Muscle of leg (tissue), 16 donors: ENCODE measurements at places on chromosomes 12 and 14.
A peak's percentile ranks its signal among the peaks of the same experiment; 100 is the strongest.

GRCh38 chr14:50542941-50543418, 10.6 kb upstream of the MAP4K5 start:
- no peak overlapping the region for H3K4me3 ChIP-seq
- H3K4me1 ChIP-seq = no peaks in the 10 kb centered on the region
- DNase-seq = peak; percentile 46
- H3K27ac ChIP-seq = no peak overlapping the region
- no peaks in the 10 kb centered on the region for H3K27me3 ChIP-seq

GRCh38 chr12:103930787-103931735, 851 bp downstream of the HSP90B1 start:
- peak; percentile 67 for DNase-seq
- peak overlapping the region; percentile 72 for H3K4me3 ChIP-seq
- H3K4me1 ChIP-seq = peaks cover 9% of the 10 kb centered on the region
- H3K36me3 ChIP-seq = peaks cover 28% of the 10 kb centered on the region

DNA sequence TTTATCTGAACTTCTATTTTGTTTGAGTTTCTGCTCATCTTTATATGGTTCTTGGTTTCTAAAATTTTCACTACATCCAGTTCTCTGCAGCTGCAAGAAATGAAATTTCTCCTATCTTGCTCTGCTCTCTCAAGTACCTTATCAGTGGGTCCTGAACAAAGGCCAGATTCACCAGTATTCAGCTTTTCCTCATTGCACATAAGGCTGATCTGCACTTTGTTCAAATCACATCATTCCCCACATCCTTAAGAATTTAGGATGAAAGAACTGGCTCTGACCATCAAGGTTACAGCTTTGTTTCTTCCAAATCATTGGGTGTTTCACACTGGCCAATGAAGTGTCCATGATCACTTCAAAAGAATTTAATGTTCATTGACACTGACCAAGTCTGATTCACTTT, 211.4 kb downstream of the GRIN2B start:
- no peak overlapping the region for H3K27ac ChIP-seq
- no peaks in the 10 kb centered on the region for H3K36me3 ChIP-seq
- H3K4me3 ChIP-seq = no peak overlapping the region
- no peak for DNase-seq
- no peaks in the 10 kb centered on the region for H3K4me1 ChIP-seq

DNA sequence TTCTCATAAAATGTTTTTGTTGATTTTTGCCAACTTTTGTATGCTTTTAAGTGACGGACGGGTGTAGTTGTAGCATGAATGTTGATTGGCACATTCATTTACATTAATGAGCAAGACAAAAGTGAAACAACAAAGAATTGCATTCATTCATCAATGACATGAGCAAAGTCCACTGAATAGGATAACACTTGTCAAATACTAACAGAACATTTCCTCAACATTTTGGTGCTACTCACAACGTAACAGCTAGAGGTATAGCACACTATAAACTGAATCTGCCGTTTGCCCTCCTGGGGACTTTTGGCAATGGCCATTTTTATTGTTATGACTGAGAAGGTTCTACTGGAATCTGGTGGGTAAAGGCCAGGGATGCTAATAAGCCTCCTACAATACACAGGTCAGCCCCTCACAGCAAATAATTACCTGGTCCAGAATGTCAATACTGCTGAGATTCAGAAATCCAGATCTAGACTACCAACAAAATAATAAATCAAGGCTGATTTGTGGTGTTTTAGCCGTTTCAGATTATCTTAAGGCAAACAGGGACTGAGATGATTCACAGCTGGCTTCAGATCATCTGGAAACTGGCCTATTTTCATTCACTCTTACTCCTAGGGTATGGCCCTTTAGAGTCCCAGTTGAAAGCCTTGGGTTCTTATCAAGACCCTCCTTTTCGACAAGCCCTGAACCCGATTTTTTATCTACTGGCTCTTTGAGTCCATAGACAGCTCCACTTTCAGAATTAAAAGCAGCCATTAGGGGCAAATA, 22.5 kb upstream of the CDKN3 start:
- DNase-seq = no peak
- no peaks in the 10 kb centered on the region for H3K36me3 ChIP-seq
- H3K27me3 ChIP-seq = no peaks in the 10 kb centered on the region
- no peak overlapping the region for H3K4me3 ChIP-seq

- DNase-seq = peak; percentile 63
- peaks cover under 1% of the 10 kb centered on the region for H3K4me1 ChIP-seq
- H3K36me3 ChIP-seq = no peaks in the 10 kb centered on the region
- H3K27me3 ChIP-seq = no peaks in the 10 kb centered on the region
Measured at GRCh38 chr12:52865090-52865944, 16.5 kb upstream of the KRT78 start.

GRCh38 chr12:52873832-52874572, 25.2 kb upstream of the KRT78 start:
- peak overlapping the region; percentile 25 for H3K4me3 ChIP-seq
- H3K27ac ChIP-seq = peak overlapping the region; percentile 51
- H3K36me3 ChIP-seq = no peaks in the 10 kb centered on the region
- H3K4me1 ChIP-seq = peaks cover 45% of the 10 kb centered on the region
- DNase-seq = peak; percentile 84

DNA sequence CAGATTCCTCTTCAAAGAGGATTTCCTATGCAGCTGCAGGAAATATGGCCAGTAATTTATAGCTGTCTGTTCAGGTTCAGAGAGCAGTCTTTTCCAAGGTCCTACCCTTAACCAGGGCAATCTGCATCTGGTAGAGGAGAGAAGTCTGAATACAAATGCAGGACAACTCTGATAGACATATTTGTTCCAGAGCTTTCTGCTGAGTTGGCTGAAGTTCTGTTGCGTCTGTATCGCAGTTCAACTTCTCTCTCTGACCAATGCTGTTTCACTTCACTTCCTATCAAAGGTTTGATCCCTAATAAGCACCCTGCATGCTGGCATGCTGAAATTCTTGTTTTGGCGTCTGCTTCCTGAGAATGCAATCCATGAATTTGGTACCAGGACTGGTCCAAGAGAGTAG, 14.0 kb upstream of the CCDC91 start:
- no peaks in the 10 kb centered on the region for H3K36me3 ChIP-seq
- H3K4me3 ChIP-seq = no peak overlapping the region
- no peaks in the 10 kb centered on the region for H3K4me1 ChIP-seq
- no peak overlapping the region for H3K27ac ChIP-seq
- no peaks in the 10 kb centered on the region for H3K27me3 ChIP-seq
